ENCODE measurements at places on chromosomes 1 and 21.
A peak's percentile ranks its signal among the peaks of the same experiment; 100 is the strongest.

DNA sequence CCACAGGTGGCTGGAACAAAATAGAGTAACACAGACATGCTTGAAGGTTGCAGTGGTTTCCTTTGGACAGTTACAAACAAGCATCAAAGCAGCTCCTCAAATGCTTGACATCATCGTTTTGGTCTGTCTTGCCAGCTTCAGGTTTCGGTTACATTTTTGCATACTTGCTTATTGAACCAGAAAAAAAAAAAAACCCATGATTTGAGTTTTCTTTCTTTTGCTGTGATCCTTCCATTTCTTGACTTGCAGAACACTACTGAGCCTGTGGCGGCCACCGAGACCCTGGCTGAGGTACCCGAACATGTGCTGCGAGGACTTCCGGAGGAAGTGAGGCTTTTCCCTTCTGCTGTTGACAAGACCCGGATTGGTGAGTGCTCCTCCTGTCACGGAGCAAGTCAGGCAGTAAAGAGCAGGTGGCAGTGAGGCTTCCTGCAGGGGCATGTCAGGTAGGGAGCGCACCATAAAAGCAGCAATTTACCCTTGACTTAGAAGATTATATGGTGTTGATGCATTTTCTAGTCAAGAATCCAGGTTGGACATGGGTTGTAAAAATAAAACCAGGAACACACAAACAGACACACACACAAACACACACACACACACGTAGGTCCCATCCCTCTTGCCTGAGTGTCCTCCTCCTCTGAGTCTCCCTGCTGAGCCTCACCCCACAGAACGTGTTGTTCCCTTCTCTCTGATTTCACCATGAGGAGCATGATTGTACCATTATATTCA lies 30.9 kb downstream of the PRDM2 start:
- peak; percentile 94 for DNase-seq

DNA sequence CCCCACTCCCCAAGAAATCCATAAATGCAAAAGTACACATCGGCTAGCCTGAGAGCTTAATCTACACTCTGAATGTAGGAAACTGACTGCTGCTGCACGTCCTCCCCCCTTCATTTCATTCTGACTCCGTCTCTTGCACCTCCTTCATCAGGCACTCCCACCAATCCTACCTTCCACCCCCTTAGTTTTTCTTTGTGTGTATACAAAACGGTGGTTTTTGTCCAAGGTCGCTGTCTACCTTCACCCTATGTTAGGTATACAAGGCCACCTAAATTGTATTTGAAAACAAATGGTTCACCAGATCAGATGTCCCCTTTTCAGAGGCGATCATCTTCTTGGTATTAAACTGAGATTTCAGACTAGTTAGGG lies 1.9 kb downstream of the WDR26 start:
- DNase-seq: no peak

DNA sequence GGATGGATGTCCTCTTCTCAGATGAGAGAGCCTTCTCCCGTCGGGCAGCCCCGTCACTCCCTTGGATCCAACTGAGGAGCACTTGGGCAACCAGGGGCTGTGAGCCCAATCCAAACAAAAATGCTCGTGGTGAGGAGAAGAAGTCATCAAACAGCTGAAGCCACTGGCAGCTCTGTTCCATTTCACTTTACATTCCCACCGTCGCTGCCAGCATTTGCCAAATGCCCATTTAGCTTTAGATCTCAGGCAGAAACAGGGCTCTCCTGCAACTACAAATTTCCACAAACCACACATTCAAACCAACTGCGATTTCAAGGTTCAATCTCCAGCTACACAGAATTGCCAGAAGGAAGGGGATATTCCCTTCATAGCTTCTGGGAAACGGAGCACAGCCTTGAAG lies 634.6 kb downstream of the SMYD3 start:
- no peak for DNase-seq

- no peak for DNase-seq
Measured at GRCh38 chr1:198001776-198002408, 84.7 kb downstream of the LHX9 start.

DNA sequence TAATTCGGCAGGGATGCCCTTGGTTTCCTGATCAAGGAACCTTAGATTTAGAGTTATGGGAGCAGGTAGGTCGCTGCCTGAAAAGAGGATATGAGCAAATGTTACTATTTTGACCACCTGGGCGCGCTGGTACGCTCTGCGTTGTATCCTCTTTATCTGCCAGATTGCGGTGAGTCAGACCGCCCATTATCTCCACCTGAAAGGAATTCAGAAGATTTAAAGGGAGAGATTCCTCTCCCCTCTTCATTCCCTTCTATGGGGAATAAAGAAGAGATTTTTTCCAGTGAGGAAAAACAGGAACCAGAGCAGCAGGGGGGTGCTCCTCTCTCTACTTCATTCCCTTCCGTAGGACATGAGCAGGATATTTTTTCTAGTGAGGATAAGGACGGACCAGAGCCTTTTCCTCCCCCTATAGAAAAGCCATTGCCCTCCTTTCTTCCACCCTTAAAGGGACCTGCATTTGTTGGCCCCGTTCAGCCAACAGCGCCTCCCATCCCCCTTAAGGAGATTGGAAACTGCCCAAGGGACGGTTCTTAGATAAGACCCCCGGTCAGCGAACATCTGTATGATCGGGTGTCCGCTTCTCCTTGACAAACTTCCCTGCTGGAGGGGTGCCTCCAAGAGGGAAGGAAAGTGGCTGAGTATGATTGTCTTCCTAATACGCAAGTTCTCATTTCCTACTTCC lies 34.1 kb downstream of the CLCA1 start:
- DNase-seq: no peak

DNA sequence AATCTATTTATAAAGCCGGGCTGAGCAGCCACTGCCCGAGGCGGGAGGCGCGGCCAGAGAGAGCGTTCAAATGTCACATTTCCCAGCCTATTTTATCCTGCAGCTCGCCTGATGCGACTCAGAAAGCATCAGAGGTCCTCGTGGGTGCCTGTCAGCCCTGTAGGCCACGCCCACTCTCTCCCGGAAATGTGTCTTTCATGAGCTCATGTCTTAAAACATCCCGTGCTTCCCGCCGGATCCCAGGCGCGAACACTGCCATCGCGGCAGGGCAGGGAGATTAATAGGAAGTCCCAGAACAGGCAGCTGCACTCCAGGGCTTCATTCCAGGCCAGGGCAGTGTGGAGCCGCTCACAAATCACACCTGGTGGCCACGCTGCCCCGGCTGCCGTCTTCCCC lies 117.5 kb downstream of the PRDM16 start:
- DNase-seq: no peak

DNA sequence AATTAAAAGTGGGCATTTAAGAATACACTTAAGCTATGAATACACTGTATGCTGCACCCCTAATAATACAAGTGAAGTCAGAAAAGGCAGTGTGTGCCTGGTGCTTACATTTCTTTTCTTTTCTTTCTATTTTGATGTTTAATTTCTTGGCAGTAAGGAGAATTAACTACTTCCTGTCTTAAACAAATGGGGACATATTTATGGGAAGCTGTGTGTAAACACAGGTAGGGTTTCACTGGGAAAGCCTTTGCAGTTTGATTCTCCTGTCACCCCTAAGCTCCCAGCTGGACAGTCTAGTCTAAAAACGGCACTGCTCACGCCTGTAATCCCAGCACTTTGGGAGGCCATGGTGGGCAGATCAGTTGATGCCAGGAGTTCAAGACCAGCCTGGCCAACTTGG lies 146.0 kb downstream of the MIS18A start:
- DNase-seq: no peak

DNA sequence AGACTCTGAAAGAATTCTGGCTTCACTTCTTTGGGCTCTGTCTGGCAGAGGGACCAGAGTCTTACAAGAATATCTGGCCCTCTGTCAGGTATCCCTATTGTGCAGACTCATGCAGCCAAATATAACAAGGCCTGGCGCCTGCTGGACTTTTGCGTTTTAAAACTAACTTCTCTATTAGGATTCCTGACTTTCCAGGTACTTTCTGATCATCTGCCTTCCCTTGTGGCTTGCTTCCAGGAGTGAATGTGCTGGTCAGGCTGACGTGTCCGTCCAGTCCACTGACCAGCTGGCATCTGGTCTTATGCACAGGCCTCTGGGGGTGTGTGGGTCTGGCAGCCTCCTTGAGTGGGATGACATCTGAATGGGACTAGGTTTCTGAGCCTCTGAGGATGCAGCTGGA lies 8.6 kb upstream of the RAB29 start:
- no peak for DNase-seq

- DNase-seq: no peak
Measured at GRCh38 chr1:3215198-3216014, 146.4 kb downstream of the PRDM16 start.

- no peak for DNase-seq
Measured at GRCh38 chr1:212671342-212672031, 28.2 kb downstream of the BATF3 start.

All from activated naive CD4-positive, alpha-beta T cell treated with anti-CD3 and anti-CD28 coated beads, Interleukin-2, amount 10 ng/mL, durations not matched to agents 7 days and 5 days (primary cell).